ENCODE measurements at places on chromosomes 3 and 15.

DNA sequence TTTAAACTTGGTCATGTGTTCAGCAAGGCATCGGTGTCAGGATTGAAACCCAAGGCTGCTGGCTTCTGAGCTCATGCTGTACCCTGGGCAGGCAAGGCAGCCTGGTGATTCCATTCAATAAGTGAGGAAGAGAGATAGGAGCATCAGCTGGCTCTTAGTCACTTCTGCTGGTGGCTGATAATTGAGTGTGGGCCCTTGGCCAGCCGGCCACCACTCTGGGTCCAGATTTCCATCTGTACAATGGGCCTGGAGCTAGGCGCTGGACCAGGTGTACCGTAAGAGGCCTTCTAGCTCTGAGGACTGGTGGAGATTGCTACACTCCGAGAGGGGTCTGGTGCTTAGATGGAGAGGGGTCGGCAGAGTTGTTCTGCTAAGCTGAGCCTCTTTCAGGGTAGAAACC lies 4.3 kb downstream of the CD276 start:
- DNase-seq = no peak

- DNase-seq = no peak
These were observed 33.5 kb downstream of the MYL3 start for GRCh38 chr3:46829699-46830208.

- DNase-seq = no peak
These were observed 26.5 kb downstream of the NANOGP8 start for GRCh38 chr15:35058534-35059054.

DNA sequence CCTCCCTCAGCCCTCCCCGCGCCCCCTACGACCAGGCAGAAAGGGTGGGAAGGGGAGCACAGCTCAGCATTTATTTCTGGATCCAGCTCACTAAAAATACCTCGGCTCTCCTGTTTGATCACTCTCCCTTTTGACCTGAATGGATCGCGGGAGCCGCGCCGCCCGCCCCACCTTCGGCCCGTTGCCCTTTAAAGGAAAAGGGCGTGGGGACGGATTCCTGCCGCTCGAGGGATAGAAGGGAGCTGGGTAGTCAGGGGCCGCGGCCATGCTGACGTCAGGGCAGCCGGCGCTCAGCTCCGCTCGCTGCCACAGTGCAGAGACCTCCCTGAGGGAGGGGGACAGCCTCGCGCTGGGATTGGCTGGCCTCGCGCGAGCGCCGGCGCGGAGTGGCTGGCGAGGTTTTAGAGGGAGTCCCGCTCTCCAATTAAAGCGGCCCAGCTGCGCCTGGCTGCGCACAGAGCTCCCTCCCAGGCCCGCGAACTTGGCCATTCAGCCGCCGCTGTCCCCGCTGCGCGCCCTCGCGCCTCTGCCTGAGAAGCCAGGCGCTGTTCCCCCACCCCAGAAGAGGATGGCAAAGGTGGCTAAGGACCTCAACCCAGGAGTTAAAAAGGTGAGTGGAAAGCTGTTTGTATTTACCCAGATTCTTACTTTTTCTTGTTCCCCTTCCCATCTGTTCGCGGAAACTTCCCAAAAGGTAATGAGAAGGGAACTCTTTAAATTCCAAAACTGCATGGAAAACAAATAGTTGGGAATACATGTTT lies at the start of gene LMCD1:
Gene LMCD1, plus strand, starts transcription at position 453 of the 761 bp plus-strand sequence. Its CDS starts 116 bp downstream, at position 569.
- peak; percentile 98 for DNase-seq

DNA sequence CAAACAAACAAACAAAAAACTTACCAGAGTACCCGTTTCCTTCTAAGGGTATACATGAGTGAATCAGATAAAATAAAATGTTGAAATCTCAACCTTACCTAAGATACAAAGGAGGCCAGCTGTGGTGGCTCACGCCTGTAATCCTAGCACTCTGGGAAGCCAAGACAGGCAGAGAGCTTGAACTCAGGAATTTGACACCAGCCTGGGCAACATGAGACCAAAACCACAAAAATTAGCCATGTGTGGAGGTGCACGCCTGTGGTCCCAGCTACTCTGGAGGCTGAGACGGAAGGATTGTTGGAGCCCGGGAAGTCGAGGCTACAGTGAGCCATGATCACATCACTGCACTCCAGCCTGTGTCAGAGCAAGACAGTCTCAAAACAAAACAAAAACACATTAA lies 11.0 kb upstream of the FAM219B start:
- DNase-seq = no peak

DNA sequence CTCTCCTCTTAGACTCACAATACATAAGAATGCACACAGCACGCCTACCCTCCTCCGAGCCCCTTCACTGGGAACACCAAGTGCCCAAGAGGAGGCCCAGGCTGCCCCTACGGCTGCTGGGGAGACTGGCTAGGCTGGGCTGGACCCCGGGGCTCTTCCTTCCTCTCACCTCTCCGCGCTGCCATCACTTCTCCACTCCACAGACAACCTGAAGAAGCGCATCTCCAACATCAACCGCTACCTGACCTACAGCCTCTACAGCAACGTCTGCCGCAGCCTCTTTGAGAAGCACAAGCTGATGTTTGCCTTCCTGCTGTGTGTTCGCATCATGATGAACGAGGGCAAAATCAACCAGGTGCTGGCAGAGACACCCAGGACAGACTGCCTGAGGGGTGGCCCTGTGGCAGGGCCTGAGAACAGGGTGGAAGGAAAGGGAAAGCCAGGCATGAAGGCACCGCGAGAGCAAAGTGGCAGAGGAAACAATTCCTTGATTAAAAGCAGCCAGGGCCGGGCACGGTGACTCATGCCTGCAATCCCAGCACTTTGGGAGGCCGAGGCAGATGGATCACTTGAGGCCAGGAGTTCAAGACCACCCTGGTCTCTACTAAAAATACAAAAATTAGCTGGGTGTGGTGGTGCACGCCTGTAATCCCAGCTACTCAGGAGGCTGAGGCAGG lies 51.6 kb downstream of the SEMA3G start:
- DNase-seq = no peak

GRCh38 chr3:46878781-46879436 lies 1.4 kb downstream of the PTH1R start:
- no peak for DNase-seq

DNA sequence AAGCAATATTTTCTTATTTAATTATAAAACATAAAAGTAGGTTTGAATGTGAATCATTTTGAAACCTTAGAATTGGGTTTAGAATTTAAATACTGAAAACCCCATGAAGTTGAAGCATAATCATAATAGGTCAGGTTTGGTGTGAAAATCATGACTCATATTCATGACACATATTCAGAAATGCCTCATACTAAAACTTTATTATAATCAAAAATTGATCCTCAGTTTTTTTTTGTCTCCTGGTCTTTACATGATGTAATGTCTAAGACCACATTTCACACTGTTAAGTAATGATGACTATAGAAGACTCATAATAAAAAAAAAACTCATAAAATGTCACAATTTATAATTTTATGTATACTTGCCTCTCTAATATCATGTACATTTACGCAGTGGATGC lies 190.4 kb downstream of the FOXP1 start:
- DNase-seq = no peak

- DNase-seq = no peak
These were observed 62.6 kb downstream of the OSBPL10 start for GRCh38 chr3:31918179-31919150.

DNA sequence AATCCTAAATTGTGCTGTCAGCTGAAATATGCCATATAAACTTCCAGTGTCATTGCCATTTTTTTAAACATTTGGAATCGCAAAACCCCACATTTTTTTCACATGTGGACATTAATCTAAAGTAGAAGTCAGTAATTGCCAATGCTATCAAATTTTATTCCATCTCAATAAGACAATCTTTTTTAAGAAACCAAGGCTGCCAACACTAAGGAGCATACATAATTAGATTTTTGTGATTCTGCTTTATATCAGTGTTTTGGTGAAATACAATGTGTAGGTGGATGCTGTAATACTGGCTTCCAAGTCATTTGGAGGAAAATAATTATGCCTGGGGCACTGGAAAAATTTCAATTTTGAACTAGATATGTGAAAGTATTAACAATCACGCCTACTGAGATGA lies 256.7 kb downstream of the ZPLD1 start:
- DNase-seq = no peak

DNA sequence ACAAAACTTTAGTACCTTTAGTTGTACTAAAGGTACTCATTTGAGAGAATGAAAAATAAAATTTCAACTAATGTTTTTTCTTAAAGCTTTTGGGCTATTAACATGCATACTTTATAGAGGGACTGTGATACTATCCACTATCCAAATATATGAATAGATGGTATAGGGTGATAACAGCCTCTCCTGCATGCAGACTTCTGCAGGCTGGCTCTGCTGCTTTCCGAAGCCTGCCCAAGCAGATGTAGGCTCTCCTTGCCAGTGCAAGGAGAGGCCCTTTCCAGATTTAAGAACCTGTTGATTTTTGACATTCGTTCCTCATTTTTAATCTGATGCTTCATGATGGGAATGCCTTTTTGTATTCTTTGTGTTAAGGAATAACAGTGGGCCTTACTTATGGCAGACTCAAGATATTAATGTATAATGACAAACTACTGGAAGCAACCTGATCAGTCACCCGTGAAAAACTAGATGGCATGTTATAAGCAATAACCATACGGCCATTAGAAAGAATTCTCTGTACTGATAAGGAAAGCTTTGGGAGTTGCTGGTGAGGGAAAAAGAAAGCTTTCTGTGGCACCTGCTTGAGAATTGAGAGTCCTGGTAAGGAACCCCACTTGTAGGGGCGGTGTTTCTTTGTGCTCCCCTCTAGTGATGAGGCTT lies 181.7 kb downstream of the TP63 start:
- DNase-seq = no peak

GRCh38 chr3:19816631-19817030 lies 117.4 kb downstream of the EFHB start:
- DNase-seq = no peak

DNA sequence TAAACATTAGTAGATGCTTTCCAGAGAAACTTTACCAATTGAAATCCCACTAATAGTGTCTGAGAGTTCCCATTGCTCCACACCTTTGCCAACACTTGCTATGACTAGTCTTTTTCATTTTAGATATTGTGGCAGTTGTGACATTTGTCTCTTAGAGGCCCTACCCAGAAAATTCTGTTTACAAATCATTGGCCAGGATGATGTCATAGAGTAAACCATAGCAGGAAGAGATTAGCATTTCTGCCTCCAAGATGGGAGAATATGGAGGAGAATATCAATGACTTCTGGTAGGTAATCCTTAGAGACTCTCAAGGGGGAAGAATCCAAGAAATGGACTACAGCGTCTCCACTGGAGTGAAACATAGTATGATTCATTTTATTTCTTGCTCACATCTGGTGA lies 291.0 kb upstream of the CNTN3 start:
- DNase-seq = no peak

- DNase-seq = no peak
These were observed 91.4 kb upstream of the TNFSF10 start for GRCh38 chr3:172614340-172615274.

DNA sequence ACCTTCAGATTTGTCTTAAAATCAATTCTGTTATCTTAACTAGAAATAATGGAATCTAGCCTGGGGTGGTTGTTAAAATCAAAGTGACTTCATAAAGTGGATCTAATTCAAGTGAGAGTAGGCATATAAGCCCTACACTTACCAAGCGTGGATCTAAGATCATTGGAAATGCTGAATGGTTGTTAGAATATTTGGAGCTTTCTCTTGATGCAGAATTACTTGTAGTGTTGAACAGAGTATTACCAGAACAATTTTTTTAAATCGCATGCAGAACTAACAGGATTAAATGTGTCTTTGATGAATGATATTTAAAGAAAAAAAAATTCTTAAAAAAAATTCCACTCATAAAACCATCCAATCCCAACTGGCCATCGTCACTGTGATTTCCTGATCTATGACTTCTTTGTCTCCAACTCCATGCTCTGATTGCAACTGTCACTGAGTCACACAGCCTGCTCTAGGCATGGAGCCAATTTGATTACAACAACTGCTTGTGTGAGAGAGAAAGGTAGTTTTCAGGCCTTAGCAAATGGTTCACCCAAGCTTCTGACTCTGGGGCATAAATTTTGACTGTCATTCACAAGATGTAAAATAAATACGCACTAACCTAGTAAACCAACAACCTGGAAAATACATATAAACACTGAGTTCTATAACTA lies 25.9 kb upstream of the SPRED1 start:
- peak; percentile 88 for DNase-seq

GRCh38 chr15:83062768-83063180 lies 4.3 kb downstream of the BTBD1 start:
- no peak for DNase-seq

GRCh38 chr3:100613721-100614390 lies 4.5 kb downstream of the ADGRG7 start:
- DNase-seq = no peak

- DNase-seq = no peak
These were observed 3.5 kb upstream of the ZSCAN2 start for GRCh38 chr15:84597296-84597695.

GRCh38 chr15:76359152-76359551 lies 22.6 kb downstream of the ISL2 start:
- no peak for DNase-seq

DNA sequence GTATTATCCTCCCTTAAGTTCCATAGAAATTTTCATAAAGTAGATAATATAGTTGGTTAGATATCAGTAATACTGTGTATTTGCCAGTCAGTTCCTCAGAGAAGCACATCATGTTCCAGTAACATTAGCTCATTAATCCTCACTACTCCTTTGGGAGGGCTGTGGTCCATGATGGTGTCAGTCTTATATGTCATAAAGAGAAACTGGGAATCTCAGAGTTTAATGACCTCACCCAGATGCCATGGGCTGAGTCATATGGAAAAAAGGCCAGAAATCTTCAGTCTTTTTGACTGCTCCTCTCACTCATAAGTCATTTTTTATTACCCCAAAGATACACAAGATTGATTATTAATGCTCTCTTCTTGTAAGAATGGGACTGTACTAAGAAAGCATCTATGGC lies 188.6 kb downstream of the CHL1 start:
- no peak for DNase-seq

DNA sequence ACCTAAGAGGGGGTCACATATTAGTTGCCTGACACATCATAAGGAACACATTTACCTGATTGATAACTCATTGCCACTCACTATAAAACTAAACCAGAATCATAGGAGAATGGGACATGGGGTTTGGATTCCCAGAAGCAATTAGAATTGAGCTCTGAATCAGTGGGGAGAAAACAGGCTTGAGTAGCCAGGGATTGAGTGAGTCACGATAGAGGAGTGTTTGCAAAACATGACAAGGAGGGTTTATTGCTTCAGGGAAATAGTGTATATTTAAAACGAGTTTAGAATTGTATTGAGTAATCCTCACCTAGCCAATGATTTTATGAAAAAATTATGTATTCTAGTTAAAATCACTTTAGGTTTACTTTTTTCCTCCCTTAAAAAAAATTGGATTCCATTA lies 101.1 kb upstream of the THRB start:
- no peak for DNase-seq
